A549 treated with Mapracorat at 1 μM for 4 hours (cell line): ENCODE measurements at places on chromosomes 11 and 22. TPM values are rescaled to one million over a fixed set of nuclear protein-coding genes. Genes with fewer than 3 reads are reported as not detected.

Gene ZNF280B
- total RNA-seq: 1.0 to 1.8 TPM (median 1.4 TPM) in 5 replicates

Gene MS4A15
- not detected in 5 replicates for total RNA-seq

Gene C11orf24
- 56.1 to 62.8 TPM (median 58.4 TPM) in 5 replicates for total RNA-seq

Gene OR8A1
- not detected in 5 replicates for total RNA-seq

Gene GPHA2
- total RNA-seq: not detected in 5 replicates

Gene SLC22A9
- not detected in 5 replicates for total RNA-seq

Gene SLC22A12
- total RNA-seq: not detected in 5 replicates

Gene SPON1
- not detected in 5 replicates for total RNA-seq

Gene SNX19
- total RNA-seq: 11.6 to 15.4 TPM (median 12.8 TPM) in 5 replicates

Gene ST14
- 0.04 to 0.25 TPM (median 0.10 TPM) in 4 of 5 replicates, not detected in the other for total RNA-seq

Gene PLA2G3
- not detected in 5 replicates for total RNA-seq

Gene INPP5J
- total RNA-seq: 0.44 to 0.56 TPM (median 0.54 TPM) in 5 replicates

Gene SYT12
- 12.6 to 22.3 TPM (median 19.9 TPM) in 5 replicates for total RNA-seq
